ENCODE measurements at places on chromosomes 5 and 9.

GRCh38 chr9:22098643-22099332 is 89.7 kb upstream of the CDKN2B start:
- no peak for DNase-seq

- no peak for DNase-seq
These were observed 145.6 kb downstream of the GNA14 start for GRCh38 chr9:77502568-77502967.

GRCh38 chr5:176844706-176845391 is 34.5 kb downstream of the UNC5A start:
- no peak for DNase-seq

GRCh38 chr5:161022151-161022550 is 170.1 kb upstream of the ATP10B start:
- DNase-seq: no peak

- DNase-seq: no peak
These were observed 1.2 kb downstream of the TPPP start for GRCh38 chr5:691817-692528.

DNA sequence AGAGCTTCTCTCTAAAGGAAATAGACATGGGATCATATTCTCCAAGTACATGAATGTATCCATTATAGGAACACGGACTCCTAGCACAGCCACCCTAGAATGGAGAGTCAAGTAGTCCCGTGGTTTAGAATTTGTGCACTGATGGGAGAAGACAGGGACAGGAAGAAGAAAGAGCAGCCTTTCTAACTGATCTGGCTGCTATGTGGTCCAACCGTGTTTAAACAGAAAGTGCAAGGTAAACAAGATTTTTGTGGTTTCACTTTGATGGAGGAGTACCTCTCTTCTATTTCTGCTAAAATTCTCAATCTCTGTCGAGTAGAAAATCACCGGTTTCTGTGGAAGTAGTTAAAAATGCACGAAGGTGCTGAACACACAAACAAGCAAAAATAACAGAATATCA is 171.3 kb downstream of the ST8SIA4 start:
- peak; percentile 51 for DNase-seq

Measured in GM12864 (cell line).